ENCODE measurements at places on chromosomes 5 and 9.
A peak's percentile ranks its signal among the peaks of the same experiment; 100 is the strongest.

DNA sequence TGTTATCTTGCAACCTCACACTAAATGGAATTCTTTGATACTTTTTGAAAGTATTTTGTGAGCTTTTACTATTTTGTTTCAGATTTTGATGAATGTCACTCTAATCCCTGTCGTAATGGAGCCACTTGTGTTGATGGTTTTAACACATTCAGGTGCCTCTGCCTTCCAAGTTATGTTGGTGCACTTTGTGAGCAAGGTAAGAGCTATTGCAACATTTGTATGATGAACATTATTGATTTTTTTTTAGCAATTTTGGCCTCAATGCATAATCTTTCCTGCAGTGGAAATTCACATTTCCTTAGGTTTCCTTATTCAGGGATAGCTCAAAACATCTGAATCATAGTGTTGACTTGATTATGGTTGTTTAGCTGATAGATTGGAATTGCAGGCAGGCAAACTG, 76.3 kb downstream of the VCAN start:
- no peak for DNase-seq

DNA sequence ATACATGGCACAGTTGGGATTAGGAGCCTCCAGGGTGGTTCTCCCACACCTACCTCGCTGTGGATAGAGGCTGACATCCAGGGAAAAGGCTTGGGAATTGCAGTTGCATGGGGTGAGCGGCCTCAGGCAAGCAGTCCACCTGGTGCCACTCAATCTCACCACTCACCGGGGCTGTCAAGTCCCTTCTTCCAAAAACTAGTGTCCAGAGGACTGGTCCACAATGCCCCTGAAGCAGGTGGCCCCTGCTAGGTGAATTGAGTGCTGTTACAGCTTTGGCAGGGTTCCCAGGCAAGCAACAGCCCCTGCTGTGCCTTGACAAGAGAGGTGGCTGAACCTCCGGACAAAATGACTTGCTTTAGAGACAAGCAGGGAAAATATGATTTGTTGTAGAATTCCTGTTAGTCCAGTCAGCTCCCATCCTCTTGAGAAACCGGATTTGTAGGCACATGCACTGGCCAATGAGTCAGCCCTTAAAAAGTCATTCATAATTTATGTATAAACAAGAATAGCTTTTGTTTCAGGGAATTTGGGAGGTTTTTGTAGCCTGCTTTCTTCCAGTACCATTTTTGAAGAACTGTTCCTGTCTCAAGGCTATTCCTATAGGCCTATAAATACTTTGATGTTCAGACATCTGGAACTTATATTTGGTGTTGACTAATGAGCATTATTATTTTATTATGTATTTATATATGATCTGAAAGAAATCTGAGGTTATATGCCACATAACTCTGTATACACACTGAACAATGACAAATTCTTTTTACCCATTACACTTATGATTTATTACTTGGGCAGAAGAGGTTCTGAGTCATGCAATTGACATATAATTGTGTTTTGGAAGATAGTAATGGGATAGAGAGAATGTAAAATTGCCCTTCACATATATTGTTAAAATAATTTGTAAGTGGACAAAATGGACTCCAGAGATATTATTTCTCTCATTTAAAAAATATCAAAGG, 411.1 kb downstream of the ACTL7B start:
- peak; percentile 26 for DNase-seq

- no peak for DNase-seq
These were observed 9.7 kb upstream of the RIOK2 start for GRCh38 chr5:97192580-97193354.

DNA sequence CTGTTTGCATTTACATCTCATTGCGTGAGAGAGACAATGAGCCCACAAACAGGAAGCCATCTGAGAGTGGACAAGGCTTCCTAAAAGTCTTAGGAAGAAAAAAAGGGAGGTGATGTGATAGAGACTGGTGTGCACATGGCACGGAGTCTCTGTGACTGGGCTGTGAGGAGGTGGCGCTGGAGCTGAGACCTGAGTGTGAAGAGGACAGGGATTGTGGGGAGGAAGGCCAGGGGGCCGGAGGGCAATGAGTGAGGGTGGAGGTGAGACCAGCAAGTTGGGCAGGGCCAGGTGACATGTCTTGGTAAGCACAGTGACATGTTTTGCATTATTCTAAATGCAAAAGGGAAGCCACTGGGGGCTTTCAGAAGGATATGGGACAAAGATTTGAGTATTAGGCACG, 45.0 kb downstream of the TSPAN17 start:
- no peak for DNase-seq

DNA sequence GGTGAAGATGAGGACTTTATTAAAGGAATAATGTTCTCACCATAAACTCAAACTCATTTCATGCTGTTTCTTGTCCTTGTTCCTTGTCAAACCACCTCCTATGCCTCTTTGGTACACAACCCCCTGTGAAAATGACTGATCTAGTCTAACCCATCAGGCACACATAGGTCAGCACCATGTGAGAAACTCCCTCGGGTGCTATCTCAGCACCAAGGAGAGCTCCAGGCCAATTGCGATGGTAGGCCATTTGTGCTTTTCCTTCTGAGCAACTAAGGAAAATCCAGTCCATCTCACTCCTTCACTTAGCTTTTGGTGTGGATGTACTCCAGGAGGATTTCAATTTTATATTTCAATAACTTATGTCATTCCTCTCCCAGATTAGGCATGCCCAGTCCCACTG, 199.8 kb downstream of the ZNF608 start:
- no peak for DNase-seq

- DNase-seq = no peak
These were observed 20.9 kb upstream of the ARHGAP26 start for GRCh38 chr5:142749321-142749720.

DNA sequence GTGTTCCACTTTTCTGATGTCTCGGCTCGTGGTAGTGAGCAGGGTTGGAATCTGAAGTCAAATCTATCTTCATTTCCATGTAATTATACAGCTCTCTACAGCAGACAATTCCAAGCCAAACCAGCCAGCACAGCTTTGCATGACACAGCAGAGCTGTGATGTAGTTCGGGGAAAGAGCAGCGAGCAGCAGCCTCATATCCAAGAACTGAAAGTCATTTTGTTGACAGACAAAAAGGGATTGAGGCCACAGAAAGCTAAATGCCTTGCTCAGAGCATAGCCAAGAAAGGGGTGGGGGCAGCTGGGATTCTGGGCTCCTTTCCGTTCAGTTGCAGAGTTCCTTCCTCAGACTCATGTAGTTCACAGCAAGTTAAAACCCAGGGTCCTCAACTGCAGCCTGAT, 32.1 kb downstream of the LCP2 start:
- DNase-seq = peak; percentile 95

DNA sequence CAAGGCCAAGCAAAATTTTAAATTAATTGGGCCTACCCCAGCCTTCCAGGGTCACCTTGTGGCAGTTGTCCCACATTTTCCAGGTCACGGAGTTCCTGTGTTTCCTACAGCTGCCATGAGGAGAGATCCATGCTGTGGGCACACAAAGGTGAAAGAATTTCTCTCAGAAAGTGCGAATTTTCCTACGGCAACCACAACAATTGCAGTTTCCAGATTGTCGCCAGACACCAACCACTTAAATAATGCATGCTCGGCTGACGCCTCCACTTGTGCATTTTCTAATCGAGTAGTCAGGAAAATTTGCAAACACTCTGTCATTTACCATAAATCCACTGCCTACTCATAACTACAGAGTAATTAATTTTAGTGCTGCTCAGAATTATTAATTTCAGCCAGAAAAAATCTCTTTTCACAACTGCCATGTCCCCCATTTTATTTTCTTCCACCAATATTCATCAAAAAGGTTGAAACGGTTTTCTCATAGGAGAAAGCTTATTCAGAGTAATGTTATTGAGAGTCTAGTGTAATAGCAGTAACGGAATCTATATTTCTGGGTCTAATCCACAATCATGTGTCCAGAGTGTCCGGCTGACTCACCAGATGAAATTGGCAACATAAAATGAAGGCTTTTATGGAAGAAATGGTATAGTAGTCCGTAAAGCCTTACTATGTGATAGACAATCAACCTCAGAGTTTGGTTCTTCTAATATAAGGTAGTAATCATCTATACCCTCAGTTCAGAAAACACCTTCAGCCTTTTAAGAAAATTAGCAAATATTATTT, 389.8 kb downstream of the NR2F1-AS1 start:
- DNase-seq = no peak

GRCh38 chr5:65893749-65894430, 32.5 kb upstream of the ERBIN start:
- no peak for DNase-seq

DNA sequence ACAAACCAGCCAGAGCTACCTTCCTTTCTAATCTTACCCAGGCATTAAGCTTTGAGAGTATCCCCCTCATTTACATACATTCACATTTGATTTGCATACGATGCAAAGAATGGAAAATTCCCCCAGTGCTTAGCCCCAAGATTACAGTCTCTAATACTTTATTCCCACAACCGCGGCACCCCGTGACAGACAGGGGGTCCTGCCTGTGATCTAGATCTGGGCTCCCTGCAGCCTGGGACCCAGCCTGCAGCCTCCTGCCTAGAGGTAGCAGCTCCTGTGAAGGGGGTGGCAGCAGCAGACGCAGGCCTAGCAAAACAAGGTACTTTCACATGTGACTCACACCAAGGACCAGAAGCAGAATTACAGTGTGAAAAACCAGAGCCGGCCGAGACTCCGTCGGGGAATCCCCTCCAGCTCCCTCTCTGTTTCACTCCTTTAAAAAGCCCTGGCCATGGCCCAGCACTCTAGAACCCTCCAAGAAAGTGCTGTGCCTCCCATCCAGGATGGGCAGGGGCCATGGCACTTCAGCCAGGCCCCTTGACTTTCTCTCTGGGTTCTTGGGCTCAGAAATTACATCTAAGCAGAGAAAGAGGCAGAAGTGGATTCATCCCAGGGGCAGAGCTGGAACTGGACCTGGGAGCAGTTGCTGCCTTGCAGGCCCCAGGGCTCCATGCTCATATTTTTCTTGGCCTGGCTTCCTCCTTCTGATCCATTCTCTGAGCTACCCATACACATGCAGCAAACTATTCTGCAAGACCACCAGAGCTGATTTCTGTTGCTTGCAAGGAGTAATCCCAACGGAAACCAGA, 14.0 kb upstream of the TCF7 start:
- no peak for DNase-seq

All from globus pallidus (tissue), 1 donor.